ENCODE measurements at places on chromosomes 1 and 21. TPM values are rescaled to one million over a fixed set of nuclear protein-coding genes. Genes with fewer than 3 reads are reported as not detected.
A peak's percentile ranks its signal among the peaks of the same experiment; 100 is the strongest.

DNA sequence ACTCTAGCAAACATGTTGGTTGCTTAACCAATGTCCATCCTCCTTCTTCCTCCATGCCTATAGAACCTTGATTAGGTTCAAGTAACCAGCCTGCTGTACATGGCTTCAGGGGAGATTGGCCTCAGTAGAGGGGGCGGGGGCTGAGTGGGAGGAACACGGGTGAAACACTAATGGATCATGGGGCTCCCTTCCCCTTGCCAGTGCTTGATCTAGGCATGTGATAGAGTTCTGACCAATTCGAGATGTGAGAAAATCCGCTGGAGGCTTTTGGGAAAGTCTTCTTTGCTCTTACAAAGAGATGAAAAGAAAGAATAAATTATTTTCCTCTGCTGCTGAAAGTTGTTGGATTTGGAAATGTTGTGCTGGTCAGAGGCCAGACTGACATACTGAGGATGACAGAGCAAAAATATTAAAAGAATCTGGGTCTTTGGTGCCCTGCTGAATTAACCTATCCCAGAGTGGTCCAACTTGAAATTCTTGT lies 5.2 kb upstream of the OTUD7B start:
- no peaks in the 10 kb centered on the region for H3K27me3 ChIP-seq
- no peak overlapping the region for H3K27ac ChIP-seq
- H3K36me3 ChIP-seq = no peaks in the 10 kb centered on the region
- no peak for DNase-seq

DNA sequence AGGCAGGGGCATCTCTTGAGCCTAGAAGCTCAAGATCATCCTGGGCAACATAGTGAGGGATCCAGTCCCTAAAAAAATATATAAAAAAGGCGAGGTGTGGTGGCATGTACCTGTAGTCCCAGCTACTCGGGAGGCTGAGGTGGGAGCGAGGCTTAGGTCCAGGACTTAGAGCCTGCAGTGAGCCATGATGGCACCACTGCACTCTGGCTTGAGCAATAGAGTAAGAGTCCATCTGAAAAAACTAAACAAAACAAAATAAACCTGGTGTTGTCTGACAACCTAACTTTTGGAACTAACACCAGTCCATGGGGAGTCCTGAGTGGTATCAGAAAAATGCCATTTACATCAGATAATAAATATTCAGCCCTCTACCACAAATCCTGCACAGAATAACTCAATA lies 110.1 kb upstream of the NRIP1 start:
- no peaks in the 10 kb centered on the region for H3K4me1 ChIP-seq
- H3K27me3 ChIP-seq = no peaks in the 10 kb centered on the region
- H3K36me3 ChIP-seq = no peaks in the 10 kb centered on the region

Gene APOBEC4
- total RNA-seq = not detected

GRCh38 chr1:232431326-232431725 lies 198.6 kb downstream of the SIPA1L2 start:
- no peaks in the 10 kb centered on the region for H3K27me3 ChIP-seq
- no peak overlapping the region for H3K4me3 ChIP-seq
- H3K4me1 ChIP-seq = peaks cover 5% of the 10 kb centered on the region
- H3K36me3 ChIP-seq = no peaks in the 10 kb centered on the region
- DNase-seq = no peak

- no peaks in the 10 kb centered on the region for H3K4me1 ChIP-seq
- DNase-seq = no peak
- H3K4me3 ChIP-seq = no peak overlapping the region
- H3K36me3 ChIP-seq = no peaks in the 10 kb centered on the region
- H3K27me3 ChIP-seq = no peaks in the 10 kb centered on the region
Observed at GRCh38 chr1:192703283-192704206, 67.6 kb downstream of the RGS13 start.

Gene NKAIN1
- total RNA-seq = not detected

- no peaks in the 10 kb centered on the region for H3K27me3 ChIP-seq
- H3K36me3 ChIP-seq = no peaks in the 10 kb centered on the region
- H3K4me3 ChIP-seq = no peak overlapping the region
- DNase-seq = peak; percentile 61
Observed at GRCh38 chr1:116485071-116485735, 85.6 kb downstream of the CD58 start.

Gene PMF1
- total RNA-seq = 33.2 TPM

DNA sequence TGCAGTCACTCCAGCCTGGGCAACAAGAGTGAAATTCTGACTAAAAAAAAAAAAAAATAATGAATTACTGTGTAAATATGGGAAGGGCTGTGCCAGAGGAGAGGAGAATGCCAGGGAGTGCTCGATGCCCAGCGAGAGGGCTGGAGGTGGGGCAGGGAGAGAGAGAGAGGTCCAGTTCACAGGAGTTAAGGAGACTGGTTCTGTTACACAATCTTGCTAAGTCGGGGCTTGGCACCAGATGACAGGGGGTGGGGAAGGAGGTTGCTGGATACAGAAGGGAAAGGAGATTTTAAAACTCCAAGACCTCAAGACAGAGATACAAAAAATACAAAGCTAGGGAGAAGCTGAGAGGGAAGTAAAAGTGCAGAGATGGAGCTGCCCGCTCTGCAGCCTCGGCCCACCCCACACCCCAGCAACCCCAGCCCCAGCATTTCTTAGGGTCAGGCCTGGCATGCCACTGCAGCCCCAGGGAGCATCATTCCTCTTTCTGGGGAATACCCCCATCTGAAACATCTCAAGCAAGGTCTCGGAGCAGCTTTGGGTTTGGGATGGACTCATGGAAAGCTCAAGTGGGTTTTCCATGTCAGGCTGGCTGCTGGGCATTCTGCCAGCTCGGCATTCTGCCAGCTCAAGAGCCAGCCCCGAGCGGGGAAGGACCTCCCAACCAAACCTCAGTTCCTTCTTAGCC lies 991 bp downstream of the SELENBP1 start:
- peak overlapping the region; percentile 67 for H3K4me3 ChIP-seq
- peak overlapping the region; percentile 74 for H3K27ac ChIP-seq
- H3K27me3 ChIP-seq = no peaks in the 10 kb centered on the region
- H3K4me1 ChIP-seq = peaks cover 43% of the 10 kb centered on the region

Gene CENPS
- total RNA-seq = 10.4 TPM

- H3K4me3 ChIP-seq = no peak overlapping the region
- no peak for DNase-seq
- H3K27me3 ChIP-seq = no peaks in the 10 kb centered on the region
Observed at GRCh38 chr21:32626621-32627196, 14.5 kb upstream of the CFAP298 start.

DNA sequence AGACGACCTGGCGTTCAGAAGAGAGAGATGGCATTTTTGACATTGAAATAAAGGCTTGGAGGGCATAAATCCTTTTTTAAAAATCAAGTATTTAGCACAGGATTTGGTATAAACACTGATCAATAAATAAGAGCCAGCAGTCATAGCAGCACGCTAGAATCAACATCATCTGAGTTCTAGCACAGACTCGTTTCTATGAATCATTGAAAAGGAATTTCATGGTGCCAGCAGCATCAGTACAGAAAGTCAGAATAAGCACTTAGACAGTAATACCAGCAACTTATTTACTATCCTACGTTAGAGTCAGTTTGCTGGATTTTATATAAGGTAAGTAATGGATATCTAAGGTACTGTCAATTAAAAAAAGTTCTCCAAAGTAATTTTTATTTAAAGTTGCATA lies 119.3 kb downstream of the HLCS start:
- H3K27ac ChIP-seq = no peak overlapping the region
- H3K4me1 ChIP-seq = peaks cover 37% of the 10 kb centered on the region
- no peak overlapping the region for H3K4me3 ChIP-seq
- no peaks in the 10 kb centered on the region for H3K36me3 ChIP-seq
- no peak for DNase-seq

Data from thoracic aorta (tissue), 2 donors.